Activated T-cell treated with anti-CD3 and anti-CD28 coated beads, Interleukin-2, amount 50 U/mL, for 72 hours (primary cell): ENCODE measurements at places on chromosomes 2 and 18. TPM values are rescaled to one million over a fixed set of nuclear protein-coding genes. Genes with fewer than 3 reads are reported as not detected.

Gene FAM124B
- total RNA-seq = 0.32 TPM

GRCh38 chr2:161237392-161238264 lies 70.6 kb upstream of the PSMD14 start:
- peak overlapping the region; percentile 93 for H3K4me3 ChIP-seq
- peaks cover 27% of the 10 kb centered on the region for H3K4me1 ChIP-seq
- H3K27me3 ChIP-seq = no peaks in the 10 kb centered on the region
- DNase-seq = peak; percentile 45

- H3K27me3 ChIP-seq = no peaks in the 10 kb centered on the region
- no peak overlapping the region for H3K4me3 ChIP-seq
- H3K27ac ChIP-seq = no peak overlapping the region
- H3K36me3 ChIP-seq = peaks cover 4% of the 10 kb centered on the region
- peak; percentile 34 for DNase-seq
- peaks cover 21% of the 10 kb centered on the region for H3K4me1 ChIP-seq
These were observed 95.3 kb downstream of the SMC6 start for GRCh38 chr2:17658251-17658843.

- no peak overlapping the region for H3K4me3 ChIP-seq
- H3K36me3 ChIP-seq = no peaks in the 10 kb centered on the region
- peaks cover 5% of the 10 kb centered on the region for H3K4me1 ChIP-seq
- H3K27ac ChIP-seq = no peak overlapping the region
- peaks cover 12% of the 10 kb centered on the region for H3K27me3 ChIP-seq
- no peak for DNase-seq
These were observed 52.2 kb downstream of the MARCO start for GRCh38 chr2:118994172-118994700.

DNA sequence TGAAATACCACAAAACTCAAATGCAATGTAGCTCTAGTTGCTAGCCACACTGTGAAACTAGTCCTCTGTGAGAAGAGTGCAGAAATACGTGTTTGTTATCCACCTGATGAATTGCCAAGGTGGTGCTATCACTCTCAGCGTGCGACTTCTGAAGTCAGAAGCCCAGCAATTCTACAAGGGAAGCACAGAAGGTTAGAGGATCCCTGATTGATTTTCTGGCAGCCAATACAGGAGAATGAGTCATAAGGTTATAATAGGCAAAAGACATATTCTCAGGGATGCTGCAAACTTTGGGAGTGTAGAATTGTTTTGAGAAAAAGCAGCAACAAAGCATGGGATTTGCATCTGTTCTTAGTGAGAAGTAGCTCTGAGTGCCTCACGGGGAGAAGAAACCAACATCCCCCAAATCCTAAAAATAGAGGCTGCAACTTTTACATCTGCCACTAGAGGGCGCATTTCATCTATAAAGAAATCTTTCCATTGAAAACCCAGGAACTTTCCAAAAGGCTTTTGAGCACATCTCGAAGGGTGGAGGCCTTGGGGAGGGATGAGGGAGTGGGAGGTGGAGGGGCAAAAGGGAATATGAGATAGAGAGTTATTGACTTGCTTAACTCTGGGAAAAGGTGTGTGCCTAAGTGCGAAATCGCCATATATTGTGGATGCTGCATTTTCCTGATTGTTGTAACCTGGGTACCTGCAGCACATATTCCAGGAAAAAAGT lies 78.0 kb downstream of the TMEM182 start:
- no peaks in the 10 kb centered on the region for H3K27me3 ChIP-seq
- H3K36me3 ChIP-seq = no peaks in the 10 kb centered on the region
- peak; percentile 13 for DNase-seq
- no peaks in the 10 kb centered on the region for H3K4me1 ChIP-seq
- H3K27ac ChIP-seq = no peak overlapping the region

GRCh38 chr2:42905341-42906110 lies 113.1 kb upstream of the HAAO start:
- no peak overlapping the region for H3K27ac ChIP-seq
- H3K36me3 ChIP-seq = no peaks in the 10 kb centered on the region
- H3K4me3 ChIP-seq = no peak overlapping the region
- DNase-seq = no peak
- H3K27me3 ChIP-seq = peaks cover 13% of the 10 kb centered on the region
- no peaks in the 10 kb centered on the region for H3K4me1 ChIP-seq
